ENCODE measurements at places on chromosomes 7 and 10. TPM values are rescaled to one million over a fixed set of nuclear protein-coding genes. Genes with fewer than 3 reads are reported as not detected.

Gene ANKRD61
- 1.1 TPM for polyA plus RNA-seq

Gene FOXI2
- 0.28 TPM for polyA plus RNA-seq

Gene IFIT2
- 9.5 TPM for polyA plus RNA-seq

Gene ACBD7
- 1.1 TPM for polyA plus RNA-seq

Gene TEX36
- polyA plus RNA-seq = not detected

Gene FAM180A
- 0.12 TPM for polyA plus RNA-seq

Gene SGCE
- not detected for polyA plus RNA-seq

Gene HSPA14
- 15.2 TPM for polyA plus RNA-seq

Gene SORBS1
- polyA plus RNA-seq = 71.3 TPM

Gene HYCC1
- 18.7 TPM for polyA plus RNA-seq

Gene WNT2
- 1.5 TPM for polyA plus RNA-seq

Gene NKX1-2
- not detected for polyA plus RNA-seq

Gene CYP2E1
- polyA plus RNA-seq = 2.6 TPM

Gene PLAU
- polyA plus RNA-seq = not detected

Gene NKX2-3
- 1.2 TPM for polyA plus RNA-seq

Gene SEMA3C
- polyA plus RNA-seq = 198 TPM

Measured in muscle of arm (tissue), 14 donors.